ENCODE measurements at places on chromosomes 1 and 21.
A peak's percentile ranks its signal among the peaks of the same experiment; 100 is the strongest.

- DNase-seq = no peak
Measured at GRCh38 chr1:207058252-207058651, 5.2 kb downstream of the PFKFB2 start.

DNA sequence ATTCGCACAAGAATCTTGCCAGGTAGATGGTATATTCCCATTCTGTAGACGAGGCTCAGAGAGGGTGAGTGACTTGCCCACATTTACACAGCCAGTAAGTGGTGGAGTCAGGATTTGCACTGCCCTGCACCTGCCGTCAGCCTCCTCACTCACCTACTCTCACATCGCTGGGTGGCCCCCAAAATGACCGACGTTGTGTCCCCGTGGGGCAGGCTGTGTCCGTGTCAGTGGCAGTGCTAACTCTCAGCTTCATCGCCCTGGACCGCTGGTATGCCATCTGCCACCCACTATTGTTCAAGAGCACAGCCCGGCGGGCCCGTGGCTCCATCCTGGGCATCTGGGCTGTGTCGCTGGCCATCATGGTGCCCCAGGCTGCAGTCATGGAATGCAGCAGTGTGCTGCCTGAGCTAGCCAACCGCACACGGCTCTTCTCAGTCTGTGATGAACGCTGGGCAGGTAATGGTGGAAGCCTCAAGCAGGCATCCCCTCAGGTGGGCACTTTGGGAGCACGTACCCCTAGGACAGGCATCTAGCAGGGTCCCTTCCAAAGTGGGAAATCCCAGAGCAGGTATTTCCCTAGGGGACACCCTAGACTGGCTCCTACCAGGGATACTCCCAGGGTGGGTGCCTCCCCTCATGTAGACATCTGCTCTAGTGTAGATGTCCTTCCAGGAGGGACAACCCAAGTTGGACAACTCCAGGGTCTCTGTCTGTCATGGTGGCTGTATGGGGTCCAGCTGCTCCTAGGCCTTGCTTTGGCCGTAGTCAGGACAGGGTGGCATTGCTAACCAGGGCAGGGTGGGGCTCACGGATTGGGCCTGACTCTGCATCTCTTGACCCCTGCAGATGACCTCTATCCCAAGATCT lies 3.4 kb downstream of the HCRTR1 start:
- no peak for DNase-seq

GRCh38 chr1:151356696-151357095 lies 9.6 kb upstream of the RFX5 start:
- DNase-seq = no peak

DNA sequence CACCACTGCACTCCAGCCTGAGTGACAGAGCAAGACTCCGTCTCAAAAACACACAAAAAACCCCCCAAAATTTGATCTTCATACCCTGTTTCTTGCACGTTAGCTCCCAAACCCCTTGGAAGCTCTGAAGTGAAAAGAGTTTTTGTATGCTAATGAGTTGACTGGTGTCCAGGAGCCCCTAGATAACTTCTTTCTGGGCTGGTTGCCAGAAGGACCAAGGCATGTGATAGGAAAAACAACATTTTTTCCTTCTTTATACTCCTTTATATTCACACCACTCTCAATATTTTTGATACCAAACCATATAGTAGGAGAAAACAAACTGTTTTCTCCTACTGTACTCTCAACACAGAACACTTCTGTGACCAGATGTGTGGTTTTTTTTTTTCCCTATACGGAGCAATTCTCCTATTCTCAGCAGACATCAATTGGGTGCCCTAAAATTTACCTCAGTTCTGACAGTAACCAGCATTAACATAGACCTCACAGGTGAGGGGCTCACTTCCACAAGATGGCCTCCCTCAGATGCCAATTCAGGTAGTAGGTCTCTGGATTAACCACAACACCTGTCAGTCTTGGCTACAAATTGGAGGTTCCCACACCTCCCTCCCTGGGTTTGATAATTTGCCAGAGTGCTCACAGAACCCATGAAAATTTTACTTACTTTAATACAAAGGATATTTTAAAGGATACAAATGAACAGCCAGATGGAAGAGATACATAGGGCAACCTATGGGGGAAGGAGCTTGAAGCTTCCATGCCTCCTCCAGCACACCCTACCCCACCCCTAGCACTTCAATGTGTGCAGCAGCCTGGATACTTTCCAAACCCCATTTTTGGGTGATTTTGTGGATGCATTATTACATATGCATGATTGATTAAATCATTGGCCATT lies 25.6 kb downstream of the ZYG11B start:
- peak; percentile 38 for DNase-seq

GRCh38 chr1:226076378-226076777 lies 13.9 kb downstream of the H3-3A start:
- no peak for DNase-seq

GRCh38 chr1:9078015-9078751 lies 8.7 kb upstream of the SLC2A5 start:
- no peak for DNase-seq

DNA sequence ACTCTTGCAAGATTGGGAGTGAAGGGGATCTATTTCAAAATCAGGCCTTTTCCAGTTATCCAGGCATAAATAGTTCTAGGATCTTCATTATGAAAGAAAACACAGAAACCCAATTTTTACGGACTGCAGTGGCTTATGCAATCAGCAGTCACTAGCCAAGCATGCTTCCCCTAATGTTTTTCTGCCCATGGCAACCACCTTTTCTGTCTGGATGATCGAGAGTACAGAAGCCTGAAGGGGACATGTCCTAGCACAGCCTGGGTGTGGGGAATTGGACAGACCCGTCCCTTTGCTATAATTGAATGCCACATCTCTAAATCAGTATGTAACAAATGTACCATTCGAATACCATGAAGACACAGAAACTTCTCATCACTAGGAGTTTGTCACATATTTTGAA lies 29.8 kb upstream of the NCAM2 start:
- no peak for DNase-seq

DNA sequence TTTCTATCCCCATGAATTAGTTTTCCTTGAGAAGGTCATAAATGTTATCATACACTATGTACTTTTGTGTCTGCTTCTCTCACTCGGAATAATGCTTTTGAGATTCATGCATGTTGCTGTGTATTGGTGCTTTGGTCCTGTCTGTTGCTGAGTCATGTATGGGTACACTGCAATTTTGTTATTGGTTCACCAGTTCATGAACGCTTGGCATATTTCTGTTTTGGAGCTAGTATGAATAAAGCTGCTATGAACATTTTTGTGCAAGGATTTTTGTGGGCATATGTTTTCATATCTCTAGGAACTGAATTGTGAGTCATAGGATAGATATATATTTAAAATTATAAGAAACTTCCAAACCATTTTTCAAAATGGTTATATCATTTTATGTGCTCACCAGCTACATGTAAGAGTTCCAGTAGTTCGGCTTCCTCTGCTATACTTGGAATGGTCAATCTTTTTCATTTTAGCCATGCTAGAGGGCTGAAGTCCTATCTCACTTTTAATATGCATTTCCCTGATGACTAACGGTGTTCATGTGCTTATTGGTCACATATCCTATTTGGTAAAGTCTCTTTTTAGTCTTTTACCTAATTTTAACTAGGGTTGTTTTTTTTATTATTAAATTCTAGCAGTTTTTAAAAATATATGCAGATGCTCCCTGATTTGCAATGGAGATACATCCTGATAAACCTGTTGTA lies 38.2 kb downstream of the ETS2 start:
- no peak for DNase-seq

- no peak for DNase-seq
Measured at GRCh38 chr21:36576441-36576840, 96.5 kb upstream of the CLDN14 start.

DNA sequence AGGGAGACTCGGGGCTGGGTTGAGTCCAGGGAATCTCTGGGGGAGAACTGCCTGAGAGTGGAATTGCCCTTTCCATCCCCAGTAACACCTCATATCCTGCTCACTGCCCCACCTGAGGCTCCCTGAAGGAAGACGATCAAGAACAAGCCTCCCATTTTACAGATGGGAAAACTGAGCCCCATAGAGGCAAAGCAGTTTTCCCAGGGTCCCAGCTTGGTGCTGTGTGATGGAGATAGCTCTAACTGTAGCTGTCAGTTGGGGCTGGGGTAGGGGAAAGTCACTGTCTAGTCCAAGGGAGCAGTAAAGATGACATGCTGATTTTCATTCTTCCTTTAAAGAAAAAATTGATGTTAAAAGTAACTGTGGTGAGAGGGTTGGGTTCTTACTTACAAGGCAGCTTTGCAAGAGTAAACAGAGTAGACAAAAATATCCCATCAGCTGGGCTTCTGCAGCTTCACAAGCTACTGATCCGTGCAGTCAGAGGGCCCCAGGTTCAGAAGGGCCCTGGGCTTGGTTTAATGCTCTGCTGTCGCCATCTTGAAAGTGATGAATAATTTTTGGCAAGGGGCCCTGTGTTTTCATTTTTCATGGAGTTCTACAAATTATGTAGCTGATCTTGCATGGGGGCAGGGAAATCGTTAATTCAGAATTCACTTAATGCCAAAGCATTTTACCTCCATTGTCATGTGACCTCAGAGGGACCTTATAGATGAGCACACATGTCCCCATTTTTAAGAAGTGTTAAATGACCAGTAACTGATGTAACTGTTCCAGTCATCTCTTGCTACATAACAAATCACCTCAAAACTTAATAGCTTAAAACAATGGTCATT lies 17.6 kb upstream of the TNFRSF1B start:
- no peak for DNase-seq

DNA sequence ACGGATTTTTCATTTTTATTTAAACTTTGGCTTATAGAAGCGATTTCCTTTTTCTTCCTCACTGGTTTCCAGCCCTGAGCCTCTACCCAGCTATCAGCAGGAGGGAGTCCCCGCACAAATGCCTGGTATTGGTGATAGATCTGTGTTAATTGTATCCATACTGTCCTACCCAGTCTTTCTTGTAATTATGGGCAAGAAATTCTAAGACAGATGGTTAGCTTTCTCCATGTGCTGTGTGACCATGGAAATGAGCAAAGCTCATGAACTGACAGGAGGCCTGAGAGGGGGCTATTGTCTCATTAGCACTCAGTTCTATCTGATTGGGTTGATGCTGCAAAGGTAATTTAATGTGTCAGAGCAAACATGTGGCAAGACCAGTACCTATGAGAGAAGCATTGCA lies 108.1 kb upstream of the IVNS1ABP start:
- no peak for DNase-seq

- DNase-seq = peak; percentile 23
Measured at GRCh38 chr21:14273736-14274538, 58.0 kb downstream of the RBM11 start.

DNA sequence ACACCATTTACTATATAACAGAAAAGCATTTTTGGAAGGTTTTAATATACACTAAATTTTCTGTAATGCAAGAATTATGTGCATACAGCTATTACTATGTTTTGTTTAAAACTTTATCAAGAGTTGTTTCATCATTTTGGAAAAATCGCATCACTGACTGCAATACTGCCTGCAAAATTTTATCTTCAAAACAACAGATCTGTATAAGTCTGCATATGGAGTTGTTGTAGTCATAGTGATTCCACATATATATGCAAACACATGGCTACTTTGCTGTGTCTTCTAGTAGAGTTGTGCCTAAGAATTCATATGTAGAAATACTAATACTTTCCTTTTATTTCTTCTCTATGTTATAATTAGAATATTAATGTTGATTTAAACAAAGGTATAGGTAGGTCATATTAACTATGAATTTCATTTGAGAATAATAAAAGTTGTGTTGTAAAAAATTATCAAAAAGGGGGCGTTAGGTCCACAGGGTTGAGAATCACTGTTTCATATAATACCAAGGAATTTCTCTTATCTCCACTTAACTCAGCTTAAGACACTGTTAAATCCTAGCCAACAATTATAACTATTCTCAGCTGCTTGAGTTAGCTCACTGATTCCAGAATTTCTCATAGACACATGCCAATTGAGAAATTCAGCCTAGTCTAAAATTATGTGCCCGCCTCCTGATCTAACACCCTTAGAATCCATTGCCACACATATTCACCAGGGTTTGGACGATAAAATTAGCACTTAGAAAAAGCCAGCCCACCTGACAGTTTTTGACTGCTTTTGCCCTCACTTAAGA lies 22.9 kb upstream of the LAMC1 start:
- DNase-seq = peak; percentile 26

DNA sequence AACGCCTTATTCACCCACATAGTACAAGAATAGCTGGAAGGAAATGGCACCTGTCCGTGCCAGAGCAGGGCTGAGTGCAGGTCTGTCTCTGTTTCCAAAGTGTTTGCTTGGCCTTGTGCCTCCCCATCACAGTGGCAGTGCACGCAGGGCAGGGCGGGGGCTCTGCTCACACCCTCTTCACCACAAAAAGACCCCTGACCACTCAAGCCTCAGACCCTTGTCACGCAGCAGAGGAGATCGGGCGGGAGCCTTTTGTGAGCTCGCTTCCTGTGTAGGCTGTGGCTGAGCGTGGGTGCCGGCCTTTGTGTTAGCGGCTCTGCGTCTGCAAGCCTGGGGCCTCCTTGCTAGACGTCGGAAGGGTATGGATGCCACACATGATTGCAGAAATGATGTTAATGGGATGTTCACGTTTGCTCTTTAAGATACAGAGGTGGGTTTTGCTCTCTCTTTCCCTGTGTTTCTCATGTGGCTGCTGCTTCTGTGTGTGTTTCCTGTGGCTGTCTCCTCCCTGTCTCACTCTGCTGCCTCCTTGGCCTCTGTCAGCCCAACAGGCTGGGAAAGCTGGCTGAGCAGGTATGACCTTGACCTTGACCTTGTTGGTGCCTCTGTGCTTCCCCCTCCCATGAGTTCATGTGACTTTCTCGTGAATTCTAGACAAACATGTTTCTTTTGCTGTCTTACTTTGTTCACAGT lies 45.4 kb downstream of the S100B start:
- no peak for DNase-seq

- no peak for DNase-seq
Measured at GRCh38 chr1:227316456-227316855, 1.8 kb downstream of the CDC42BPA start.

- peak; percentile 97 for DNase-seq
Measured at GRCh38 chr1:232630047-232630893, at the start of gene SIPA1L2. Gene SIPA1L2 (minus strand): TSS chr1:232630133. CDS start chr1:232515339, 114,794 bp downstream.

DNA sequence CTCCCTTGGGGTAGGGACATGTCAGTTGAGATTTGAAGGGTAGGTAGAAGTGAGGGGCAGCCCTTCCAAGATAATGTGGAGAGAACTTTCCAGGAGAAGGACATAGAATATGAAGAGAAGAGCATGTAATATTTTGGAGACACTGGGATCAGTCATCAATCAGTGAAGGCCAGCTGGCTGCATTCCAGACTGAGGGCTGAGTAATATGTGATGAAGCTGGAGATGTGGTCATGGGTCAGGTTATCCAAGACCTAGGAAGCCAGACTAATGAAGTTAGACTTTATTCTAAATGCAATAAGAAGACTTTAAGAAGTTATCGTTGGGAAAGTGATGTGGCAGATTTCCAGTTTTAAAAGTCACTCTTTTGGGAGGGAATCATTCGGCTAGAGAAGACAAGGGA lies 262.0 kb downstream of the HMCN1 start:
- DNase-seq = no peak

GRCh38 chr1:163147019-163147418 lies 55.7 kb downstream of the RGS5 start:
- no peak for DNase-seq

DNA sequence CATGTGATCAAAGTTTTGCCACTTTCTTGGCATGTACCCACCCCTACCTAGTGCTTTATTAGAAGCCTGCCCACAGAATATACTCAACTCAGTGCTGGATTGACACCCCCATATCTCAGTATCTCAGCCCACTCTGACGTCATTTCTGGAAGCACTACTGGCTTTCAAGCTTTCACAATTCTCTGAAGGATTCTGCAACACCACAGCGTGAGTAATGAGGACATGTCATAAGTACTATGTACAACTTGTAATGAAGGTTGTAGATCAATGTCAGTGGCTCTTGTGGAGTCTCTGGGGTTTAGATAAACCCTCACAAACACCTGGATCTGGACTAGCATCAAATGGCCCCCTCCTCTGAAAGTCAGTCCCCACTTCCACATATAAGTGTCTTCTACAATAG lies 57.2 kb downstream of the TNFSF4 start:
- DNase-seq = no peak
